Right cardiac atrium (tissue), 5 donors: ENCODE measurements at places on chromosomes 7 and 10. TPM values are rescaled to one million over a fixed set of nuclear protein-coding genes. Genes with fewer than 3 reads are reported as not detected.

GRCh38 chr10:124145109-124145870, 51.9 kb upstream of the CHST15 start:
- DNase-seq, result peak; percentile 72

The AGR2 gene
- not detected for total RNA-seq

The AGAP9 gene
- total RNA-seq, result 3.3 TPM

The ABCB1 gene
- total RNA-seq, result 0.51 TPM

The ACBD7 gene
- total RNA-seq, result not detected

The MGMT gene
- 15.5 TPM for total RNA-seq

GRCh38 chr7:5478568-5479430, 55.2 kb upstream of the TNRC18 start:
- DNase-seq, result no peak

- peak; percentile 87 for DNase-seq
These were observed 5.5 kb downstream of the VSTM4 start for GRCh38 chr10:49109669-49110340.

- no peak for DNase-seq
These were observed 67.5 kb downstream of the CHST15 start for GRCh38 chr10:124025660-124026588.

- no peak for DNase-seq
These were observed 34.3 kb upstream of the PTF1A start for GRCh38 chr10:23157691-23158369.

DNA sequence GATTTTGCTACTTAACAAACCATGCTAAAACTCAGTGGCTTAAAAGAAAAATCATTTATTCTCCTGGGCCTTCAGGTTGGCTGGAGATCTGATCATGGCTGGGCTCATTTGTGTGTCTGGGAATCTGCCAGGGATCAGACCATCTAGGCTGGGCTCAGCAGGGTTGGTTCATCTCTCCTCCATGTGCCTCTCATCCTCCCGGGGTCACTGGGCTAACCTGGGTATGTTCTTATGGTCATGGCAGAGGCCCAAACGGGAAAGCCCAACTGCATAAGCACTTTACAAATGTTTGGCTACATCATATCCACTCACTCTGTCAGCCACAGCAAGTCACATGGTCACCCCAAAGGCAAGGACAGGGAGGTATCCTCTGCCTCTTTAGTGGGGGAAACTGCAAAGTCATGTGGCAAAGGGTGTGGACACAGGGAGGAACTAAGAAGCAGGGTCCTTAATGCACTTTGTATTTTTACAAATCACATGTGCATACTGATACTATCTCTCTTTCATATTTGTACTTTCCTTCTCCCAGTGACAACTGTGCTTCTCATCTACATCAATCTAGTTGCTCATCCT, 231.4 kb downstream of the BUB3 start:
- DNase-seq, result no peak

The ANKRD61 gene
- total RNA-seq, result not detected

DNA sequence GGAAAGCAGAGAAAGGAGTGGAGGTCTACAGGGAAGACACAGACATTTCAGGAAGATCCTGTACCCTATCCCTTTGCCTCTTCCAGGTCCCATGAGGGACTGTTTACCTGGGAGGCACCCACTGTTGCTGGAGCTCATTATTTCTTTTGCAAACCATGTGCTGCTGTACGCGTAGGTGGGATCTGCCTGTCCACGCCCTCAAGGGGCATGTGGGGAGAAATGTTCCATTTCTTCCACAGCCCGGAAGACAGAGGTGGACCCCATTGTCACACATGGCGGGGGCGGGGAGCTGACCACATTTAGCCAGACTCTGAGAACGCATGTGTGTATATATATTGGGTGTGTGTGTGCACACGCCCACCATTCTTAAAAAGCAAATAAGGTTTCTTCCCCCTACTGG, 2.0 kb downstream of the PLXNA4 start:
- no peak for DNase-seq

DNA sequence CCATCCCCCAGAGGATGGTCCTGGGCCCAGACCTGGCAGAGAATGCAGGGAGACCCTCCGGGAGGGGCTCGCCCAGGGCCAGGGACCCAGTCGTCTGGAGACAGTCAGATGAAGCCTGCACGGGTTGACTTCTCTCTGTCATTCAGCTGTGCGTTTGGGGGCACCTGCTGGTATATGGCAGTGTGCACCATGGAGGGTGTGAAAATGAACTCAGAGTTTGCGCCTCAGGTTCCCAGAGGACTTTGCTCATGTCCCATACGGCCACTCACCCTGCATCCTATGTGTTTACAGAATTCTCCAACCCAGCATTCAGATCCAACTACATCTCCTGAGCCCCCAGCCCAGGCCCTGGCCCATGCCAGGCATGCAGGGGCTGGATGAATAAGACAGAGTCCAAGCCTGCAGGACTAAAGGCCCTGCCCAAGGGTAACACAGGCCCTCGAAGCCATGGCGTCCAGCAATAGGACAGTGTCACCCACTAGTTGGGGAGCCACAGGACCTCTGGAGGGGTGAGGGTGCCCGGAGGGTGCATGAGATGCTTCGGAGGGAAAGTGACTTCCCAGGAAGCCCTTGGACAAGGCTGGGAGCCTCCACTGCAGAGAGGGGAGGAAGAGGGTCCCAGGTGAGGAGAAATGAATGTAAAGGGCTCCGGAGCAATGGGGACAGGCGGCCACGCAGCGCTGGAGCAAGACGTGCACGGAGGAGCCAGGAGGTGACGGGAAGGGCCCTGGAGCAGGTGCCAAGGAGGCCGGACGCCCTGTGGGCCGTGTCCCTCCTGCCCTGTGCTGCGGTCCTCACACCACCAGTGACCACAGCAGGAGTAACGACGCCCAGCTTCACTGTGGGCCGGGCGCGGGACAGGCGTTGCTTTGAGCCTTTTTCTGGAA, 36.3 kb downstream of the CALML3 start:
- no peak for DNase-seq

DNA sequence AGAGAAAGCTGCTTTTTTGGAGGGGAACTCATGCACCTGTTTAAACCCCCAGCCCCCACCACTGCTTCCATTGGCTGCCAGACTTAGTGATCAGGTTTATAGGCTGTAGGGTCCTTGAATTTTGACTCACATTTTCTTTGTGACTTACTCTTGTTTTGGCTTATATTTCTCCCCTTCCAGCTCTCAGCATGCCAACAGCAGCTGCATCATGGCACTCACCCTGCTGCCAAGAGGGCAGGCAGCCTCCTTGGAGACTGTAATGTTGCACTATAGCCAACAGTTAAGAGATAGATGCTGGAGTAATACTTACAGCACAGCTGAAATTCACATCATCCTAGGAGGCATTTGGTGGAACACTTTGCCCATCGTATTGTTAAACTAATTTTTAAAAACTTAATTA, 98.0 kb upstream of the GLCCI1 start:
- DNase-seq, result no peak

DNA sequence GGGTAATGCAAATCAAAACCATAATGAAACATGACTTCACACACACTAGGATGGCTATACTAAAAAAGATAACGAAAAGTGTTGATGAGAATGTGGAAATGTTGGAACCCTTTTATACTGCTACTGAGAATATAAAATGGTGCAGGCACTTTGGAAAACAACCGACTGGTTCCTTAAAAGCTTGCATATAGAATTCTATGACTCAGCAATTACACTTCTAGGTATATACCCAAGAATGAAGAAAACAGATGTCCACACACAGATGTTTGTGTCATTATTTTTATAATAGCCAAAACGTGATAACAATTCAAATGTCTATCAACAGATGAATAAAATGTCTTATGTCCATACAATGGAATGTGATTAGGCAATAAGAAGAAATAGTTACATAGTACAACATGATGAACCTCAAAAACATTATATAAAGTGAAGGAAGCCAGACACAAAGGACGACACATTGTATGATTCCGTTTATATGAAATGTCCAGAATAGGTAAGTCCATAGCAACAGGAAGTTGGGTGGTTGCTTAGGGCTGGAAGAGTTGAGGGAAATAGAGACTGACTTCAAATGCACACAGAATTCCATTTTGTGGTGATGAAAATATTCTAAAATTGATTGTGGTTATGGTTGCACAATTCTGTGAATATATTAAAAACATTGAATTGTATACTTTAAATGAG, 148.3 kb upstream of the PHYHIPL start:
- DNase-seq, result no peak

- peak; percentile 42 for DNase-seq
These were observed 57.4 kb downstream of the GNA12 start for GRCh38 chr7:2786607-2787116.

- DNase-seq, result no peak
These were observed 559.7 kb upstream of the LRRN3 start for GRCh38 chr7:110531186-110531585.

- DNase-seq, result no peak
These were observed 103.3 kb upstream of the DIP2C start for GRCh38 chr10:792792-793100.

DNA sequence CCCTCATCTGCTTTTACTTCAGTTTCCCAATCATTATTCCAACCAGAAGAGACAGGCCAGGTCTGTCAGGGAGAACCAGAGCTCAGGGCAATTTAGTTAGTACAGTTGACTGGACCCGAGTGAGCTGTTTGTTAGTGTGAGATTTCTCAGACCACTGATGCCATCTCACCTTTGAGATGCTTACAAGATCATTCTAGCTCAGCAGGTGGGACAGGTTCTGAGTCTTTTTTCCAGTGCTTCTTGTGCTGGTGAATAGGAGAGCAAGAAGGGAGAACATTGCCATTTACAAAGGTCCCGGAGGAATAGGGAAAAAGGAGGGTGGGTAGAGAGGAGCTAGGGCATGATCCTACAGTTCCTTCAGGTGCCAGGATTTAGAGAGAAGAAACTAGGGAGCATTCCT, 112.4 kb upstream of the IFRD1 start:
- DNase-seq, result no peak

The INSYN2A gene
- not detected for total RNA-seq

DNA sequence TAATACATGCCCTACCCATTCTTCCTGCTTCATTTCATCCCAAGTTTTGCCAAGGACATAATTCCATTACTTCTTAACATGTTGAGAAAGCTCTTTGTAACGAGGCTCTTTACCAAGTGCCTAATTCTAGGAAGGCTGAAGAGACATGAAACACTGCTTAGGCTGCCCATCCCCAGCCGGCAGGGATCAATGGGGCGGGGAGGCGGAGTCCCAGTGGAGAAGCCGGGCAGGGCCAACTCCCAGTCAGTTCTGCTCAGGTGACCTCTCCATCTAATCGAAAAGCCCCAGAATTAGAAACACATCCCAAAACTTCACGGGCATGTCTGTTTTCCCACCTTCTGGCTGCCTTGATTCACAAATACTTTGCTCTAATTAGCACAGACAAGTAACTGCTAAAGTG, 89.5 kb upstream of the LYZL1 start:
- DNase-seq, result no peak

GRCh38 chr10:106919871-106920282, 244.6 kb downstream of the SORCS1 start:
- no peak for DNase-seq

DNA sequence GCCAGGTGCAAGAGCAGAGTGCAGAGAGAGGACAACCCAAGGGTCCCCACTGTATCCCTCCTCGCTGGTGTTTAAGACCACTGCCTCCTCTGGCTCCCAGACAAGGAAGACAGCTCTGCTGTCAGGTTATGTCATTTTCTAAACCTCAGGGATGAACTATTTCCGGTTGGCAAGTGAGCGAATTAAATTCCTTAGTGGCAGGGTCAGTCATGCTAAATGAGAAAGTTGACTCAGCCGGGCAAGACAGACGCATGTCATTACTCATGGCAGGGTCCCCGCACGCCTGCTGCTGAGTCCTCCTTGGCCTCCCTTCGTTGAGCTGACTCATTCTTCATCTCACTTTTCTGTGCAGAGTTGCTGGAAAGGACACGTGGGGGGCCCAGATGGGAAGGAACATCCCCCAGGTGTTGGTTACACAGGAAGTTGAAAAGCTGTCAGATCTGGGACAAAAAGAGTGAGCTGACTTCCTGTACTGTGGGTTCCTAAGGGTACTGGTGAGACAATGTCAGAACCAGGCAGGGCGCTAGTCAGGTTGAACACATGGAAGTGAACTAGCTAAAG, 47.1 kb upstream of the UCN3 start:
- no peak for DNase-seq

DNA sequence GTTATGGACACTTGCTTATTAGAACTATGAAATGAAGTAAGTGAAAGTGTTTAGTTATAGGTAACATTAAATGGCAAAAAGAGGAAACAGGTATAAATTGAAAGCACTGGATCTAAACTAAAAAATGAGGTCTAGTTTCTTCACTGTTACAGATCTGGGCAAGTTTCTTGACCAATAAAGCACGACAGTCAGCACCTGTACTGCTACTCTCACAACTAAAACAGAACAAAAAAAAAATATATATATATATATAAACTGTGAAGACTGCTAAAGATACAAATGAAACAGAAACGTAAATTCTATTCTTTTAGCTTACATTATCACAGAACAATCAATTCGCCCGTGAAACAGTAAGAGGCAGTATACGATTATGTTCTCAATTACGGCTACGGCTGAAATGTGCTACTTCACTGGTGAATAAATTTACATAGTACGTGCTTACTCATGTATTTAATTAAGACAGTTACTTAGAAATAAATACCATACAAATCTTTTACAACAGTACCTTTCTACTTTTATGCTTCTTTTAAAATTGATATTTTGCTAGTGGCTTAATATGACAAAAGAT, 4.2 kb downstream of the AHR start:
- DNase-seq, result no peak

The OPN1SW gene
- total RNA-seq, result not detected

The OR2A1 gene
- not detected for total RNA-seq

DNA sequence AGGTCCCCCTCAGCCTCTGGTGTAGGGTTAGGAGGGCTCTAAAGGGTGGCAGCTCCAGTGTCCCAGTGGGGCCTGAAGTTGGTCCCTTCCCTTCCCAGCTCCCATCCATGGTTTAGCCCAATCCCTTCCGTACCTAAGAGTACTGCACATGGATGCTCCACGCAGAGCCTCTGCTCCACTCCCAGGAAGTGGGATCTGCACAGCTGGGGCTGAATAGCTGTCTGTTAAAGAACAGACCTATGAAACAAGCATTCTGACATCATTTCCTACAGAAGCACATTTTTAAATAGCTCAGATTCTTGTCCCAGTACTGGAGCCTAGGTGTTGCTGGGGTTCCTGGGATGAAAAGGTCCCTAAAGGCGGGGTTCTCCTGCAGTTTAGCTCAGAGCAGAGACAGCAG, 135.9 kb downstream of the ZMYND11 start:
- DNase-seq, result no peak

- peak; percentile 58 for DNase-seq
These were observed 5.7 kb upstream of the TNRC18 start for GRCh38 chr7:5429253-5429856.

- no peak for DNase-seq
These were observed 293.5 kb downstream of the GPAM start for GRCh38 chr10:111890046-111890445.

- DNase-seq, result no peak
These were observed 27.4 kb upstream of the NDST2 start for GRCh38 chr10:73838827-73839226.

DNA sequence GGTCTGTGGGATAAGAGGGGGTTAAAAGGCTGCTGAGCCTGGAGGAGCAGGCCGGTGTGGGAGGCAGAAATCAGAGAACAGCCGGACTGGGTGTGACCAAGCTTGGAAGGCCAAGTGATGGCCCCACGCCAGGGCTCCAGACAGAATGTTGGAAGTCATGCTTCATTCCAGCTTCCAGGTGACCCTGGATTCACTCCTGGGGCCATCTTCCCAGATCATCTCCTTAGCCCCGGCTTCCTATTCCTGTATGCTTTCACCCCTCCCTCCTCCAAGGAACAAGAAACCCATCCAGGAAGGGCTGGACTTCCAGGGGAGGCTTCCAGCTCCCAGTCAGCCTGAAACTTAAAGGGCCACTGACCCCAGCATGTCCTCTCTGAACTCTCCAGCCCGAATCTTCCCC, 1.0 kb downstream of the INMT start:
- DNase-seq, result peak; percentile 94

GRCh38 chr7:123844712-123845219, at the start of gene HYAL4:
TSS of gene HYAL4 (plus strand) at chr7:123845169. CDS start at chr7:123868274, 23,105 bp downstream.
- DNase-seq, result no peak
